ENCODE measurements at places on chromosomes 13 and 19.

GRCh38 chr13:109376936-109377335 lies 409.4 kb downstream of the IRS2 start:
- no peak for DNase-seq

- no peak for DNase-seq
These were observed 39.7 kb downstream of the PEPD start for GRCh38 chr19:33481863-33482262.

DNA sequence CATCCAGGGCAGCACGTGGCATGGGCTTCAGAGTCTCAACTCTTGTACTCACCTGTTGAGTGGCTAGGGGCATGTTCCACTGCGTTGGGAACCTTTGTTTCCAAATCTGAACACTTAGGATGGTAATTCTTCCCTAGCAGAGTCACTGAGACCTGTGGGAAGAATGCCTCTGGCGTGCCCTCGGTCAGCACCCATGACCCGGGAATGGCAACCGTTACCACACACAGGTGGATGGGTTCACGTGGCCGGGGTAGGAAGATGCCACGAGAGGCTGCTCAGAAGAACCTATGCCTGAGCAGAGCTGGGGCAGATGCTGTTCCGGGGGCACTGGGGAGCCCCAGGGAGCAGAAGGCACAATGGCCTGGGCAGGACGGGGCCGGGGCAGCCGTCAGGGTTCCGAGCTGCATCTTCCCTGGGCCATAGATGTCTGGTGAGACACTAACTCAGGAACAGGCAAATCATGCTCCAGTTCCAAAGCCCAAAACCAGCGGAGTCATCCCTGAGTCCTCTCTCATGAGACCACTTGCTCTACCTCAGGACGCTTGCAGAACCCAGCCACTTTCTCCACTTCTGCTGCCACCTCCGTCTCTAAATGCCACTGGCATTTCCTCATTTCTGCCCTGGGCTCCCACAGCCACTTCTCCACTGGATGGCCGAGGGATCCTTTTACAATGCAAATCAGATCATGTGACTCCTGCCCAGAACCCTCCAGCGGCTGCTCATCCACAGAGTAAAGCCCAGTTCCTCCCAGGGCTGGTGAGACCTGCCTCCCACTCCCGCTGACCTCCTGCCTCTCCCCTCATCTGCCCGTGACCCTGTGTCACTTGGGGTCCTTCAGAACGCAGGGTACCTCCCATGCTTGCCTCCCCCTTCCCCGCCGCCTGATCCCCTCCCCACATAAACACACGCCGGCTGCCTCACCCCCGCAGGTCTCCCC lies 36.7 kb downstream of the FAM124A start:
- no peak for DNase-seq

DNA sequence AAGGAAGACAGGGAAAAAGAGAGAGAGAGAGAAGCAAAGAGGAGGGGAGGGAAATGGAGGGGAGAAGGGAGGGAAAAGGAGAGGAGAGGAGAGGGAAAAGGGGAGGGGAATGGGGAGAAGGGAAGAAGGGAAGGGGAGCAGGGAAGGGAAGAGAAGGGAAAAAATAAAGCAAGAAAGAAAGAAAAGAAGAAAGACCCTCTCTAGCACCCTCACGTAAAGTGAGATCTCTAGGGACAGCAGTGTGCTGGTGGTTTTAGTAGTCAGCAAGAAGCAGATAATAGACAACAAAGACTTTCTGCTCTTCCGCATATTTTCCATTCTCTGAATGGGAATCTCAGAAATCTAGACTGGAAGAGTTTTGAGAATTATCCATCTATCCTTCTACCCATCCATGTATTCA lies 201.8 kb upstream of the RFC3 start:
- DNase-seq, result no peak

- no peak for DNase-seq
These were observed 1.0 kb downstream of the MBOAT7 start for GRCh38 chr19:54188215-54188871.

DNA sequence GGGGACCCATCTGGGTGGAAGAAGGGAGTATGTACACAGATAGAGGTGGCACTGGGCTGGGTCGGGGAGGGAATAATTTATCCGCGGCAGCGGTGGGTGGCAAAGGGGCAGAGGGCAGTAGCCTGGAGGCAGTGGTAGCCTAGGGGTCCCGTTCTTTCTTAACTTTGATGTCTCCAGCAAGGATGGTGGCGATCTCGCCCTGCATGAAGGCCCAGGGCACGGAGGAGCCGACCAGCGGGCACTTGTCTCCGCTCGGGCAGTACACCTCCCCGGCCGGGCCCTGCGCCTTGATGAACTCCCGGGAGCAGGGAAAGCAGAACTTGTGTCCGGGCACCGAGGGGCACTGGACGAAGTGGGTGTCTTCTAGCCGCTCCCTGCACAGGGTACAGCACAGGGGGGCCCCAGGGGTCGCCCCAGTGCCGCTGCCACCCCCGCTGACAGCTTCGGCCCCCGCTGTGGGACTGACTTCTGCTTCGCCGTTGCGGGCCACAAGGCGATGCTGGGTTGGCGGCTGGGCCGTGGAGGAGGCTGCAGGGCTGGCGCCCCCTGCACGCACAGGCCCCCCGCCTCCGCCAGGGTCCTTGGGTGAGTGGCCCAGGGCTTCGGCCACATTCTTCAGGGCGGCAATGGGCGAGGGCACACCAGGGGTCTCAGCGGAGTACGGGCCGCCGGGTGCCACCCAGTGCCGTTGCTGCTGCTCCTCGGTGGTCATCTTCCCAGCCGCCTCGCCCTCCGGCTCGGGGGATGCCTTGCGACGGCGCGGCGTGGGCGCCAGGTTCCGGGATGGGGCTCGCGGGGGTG lies 1.9 kb downstream of the IRF2BP1 start:
- no peak for DNase-seq

- no peak for DNase-seq
These were observed 382.2 kb downstream of the FGF9 start for GRCh38 chr13:22053053-22053452.

DNA sequence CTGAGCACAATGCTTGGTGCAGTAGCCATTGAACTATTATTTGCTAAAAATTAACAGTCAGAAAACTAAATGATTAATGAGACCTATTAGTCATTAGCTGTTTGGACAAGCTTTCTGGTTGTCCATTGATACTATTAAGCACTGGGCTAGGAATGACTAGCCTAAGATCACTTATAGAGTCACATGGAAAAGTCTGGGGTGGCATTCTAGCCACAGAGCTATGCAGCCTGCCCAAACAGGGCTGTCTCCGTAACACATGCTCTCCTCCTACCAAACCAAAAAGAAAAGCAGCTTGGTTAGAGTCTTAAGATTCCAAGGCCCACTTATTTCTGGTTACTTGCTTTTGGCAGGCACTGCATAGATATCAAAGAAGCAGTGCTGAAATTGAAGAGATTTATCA lies 193.5 kb upstream of the NBEA start:
- no peak for DNase-seq

GRCh38 chr13:113220141-113220598 lies 10.8 kb downstream of the CUL4A start:
- no peak for DNase-seq

DNA sequence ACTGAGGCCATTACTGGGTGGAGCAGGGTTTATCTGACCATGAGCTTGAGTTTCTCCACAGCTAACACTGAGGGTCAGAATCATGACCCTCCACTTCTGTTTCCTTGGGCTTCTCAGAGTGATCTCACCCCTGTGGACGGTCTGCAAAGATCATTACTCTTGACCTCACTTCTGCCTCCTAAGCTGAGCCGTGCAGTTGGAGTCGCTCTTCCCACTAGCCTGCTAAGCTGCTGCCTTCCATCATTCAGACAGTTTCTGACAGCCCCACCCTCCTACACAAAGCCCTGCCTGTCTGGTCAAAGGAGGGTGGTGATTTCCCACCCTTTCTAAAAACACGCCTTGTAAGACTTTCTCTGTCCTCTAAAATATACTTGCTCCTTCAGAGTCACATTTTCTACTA lies 9.3 kb upstream of the FRY start:
- DNase-seq, result no peak

DNA sequence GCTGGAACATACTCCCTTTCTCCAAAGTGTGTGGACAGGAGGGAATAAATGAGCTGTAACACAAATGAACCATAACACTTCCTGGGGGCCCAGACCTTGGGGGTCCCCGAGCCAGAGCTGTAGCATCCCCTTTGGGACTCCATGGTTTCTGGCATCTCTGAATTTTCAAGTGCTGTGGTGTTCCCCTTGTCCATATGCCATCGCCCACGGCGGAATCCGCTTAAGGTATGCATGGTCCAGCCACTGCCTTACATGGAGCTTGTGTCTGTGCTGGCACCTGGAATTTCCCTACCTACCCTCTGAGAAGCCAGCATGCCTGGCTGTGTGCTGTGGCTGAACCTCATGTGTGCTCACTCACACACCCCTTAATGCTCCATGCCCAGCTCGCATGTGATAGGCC lies 943.6 kb downstream of the SLITRK1 start:
- DNase-seq, result no peak

DNA sequence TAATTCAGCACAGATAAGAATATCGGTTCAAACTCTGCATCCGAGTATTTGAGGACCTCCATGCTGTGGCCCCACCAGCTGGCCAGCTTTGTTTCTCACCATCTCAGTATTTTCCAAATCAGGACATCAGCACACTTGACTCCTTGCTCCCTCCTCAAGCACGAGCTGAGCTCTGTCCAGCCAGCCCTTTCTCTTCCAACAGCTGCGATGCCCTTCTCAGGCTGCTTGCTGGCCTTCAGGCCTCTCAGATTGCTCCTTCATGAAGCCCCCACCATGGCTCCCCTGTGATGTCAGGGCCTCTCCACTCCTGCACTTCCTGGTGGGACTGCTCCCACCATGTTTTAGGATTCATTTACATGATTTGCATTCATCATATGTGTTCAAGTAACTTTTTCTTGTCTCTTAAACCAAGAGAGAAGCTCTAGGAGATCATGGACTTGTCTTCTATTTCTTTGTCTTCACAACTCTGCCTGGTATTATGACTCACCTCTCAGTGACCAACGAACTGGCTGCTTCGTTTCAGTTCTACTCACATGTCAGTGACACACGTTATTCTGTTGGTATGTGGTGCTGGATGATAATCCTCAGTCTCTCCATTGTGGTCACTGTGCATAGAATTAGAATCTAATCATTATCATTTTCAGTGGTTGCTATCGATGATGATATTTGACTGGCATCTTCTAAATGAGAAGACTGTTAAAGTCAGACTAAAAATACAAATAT lies 471.7 kb downstream of the EFNB2 start:
- no peak for DNase-seq

GRCh38 chr13:94332359-94333096 lies 147.0 kb downstream of the DCT start:
- DNase-seq, result no peak

DNA sequence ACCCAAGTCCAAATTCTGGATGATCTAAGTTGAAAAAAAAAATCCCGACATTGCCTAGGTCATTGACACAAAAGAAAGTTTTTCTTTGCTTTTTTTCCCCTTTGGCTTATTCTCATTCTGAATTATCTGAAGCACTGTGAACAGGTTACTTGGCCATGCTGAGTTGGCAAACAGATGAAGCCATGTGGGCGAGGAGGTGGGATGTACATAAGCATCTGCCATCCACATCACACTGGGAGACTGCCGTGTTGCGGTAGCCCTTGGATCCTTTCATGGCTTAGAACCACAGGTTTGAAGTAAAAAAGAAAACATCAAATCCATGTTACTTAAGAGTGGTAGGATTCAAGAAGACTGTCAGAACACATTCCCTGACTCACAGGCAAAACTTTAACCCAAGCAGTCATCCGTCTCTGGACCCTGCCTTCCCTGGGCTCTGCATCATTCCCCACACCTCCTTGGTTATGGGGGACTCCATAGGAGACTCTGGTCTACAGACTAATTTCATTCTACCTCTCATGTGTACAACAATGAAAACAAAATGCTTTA lies 242.5 kb upstream of the SERP2 start:
- DNase-seq, result no peak

- DNase-seq, result no peak
These were observed 434.7 kb downstream of the FOXO1 start for GRCh38 chr13:40231751-40232150.

DNA sequence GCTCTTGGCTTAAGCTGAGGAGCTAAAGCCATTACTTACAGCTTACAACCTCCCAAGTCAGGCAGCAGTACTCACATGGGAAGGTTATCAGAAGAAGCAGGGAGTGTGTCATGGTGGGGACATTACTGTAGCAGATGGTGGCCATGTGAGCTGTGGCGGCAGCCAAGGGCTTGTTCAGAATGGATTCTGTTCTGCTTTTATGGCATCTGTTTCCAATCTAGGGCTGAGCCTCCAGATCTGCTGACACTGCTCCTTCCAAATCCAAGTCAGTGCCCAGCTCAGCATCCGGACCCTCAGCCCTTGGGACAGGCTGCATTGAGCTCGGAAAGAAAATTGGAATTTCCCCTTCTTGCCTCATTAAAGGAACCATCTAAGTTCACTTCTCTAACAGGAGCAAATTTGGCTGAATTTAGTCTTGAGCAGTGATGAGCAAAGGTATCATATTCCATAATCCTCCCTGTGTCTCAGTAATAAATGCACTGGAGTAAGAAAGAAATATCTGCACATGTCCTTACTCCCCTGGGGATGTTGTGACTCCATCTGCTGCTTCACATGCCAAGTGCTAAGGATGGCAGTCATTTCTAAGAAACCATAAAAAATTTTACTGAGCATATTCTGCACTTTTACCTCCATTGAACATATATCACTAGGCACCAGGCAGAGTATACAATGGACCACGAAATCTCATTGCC lies 73.9 kb downstream of the KCTD12 start:
- DNase-seq, result no peak

DNA sequence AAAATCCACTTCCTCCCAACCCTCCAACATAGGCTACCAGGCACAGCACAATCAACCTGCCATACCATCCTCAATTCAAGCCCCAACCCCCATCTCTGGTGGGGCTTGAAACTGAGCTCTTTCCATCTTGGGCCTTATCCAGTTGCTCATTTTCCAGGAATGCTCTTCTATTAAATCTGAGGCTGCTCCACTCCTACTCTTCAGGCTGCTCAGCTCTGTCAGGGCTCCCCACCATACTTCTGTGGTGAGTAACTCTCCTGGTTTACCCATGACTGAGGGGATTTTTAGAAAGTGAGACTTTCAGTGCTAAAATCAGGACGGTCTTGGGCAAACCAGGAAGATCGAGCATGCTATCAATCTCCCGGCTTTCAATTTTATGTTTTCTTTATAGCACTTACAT lies 512.8 kb downstream of the LMO7 start:
- DNase-seq, result no peak

DNA sequence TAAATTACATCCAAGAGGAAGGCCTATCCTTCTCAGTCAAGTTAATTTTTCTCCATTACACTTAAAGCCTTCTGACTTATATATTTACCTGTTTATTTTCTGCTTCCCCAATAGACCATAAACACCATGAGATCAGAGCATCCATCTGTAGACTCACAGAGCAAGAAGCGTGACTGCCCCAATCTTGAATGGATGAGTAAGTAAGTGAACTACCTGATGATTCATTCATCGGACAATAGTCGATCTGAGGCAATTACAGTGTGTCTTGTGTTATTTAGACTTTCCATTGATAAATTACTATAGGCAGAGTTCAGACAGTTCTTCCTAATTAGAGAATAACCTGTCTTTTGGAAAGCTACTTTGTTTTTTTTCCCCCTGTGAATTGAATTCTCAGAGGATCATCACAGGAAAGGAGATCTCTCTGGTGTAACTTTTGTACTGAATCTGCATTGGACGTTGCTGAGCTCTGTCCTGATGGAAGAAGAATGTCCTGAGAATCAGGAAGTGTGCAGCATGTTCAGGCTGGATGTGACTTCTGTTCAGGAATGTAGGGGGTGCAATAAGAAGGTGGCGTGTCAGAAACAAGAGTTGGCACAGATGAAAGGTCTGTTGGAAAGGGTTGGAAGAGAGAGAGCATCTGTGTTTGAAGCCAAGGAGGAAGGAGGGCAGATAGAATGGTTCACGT lies 367.0 kb downstream of the NALCN start:
- no peak for DNase-seq
